Neural progenitor cell (in vitro differentiated cells): ENCODE measurements at places on chromosomes 16 and 17. TPM values are rescaled to one million over a fixed set of nuclear protein-coding genes. Genes with fewer than 3 reads are reported as not detected.

GRCh38 chr16:10493276-10493675 is 87.1 kb downstream of the EMP2 start:
- no peaks in the 10 kb centered on the region for H3K27me3 ChIP-seq
- no peak overlapping the region for H3K27ac ChIP-seq
- H3K4me3 ChIP-seq, result no peak overlapping the region
- H3K4me1 ChIP-seq, result peaks cover 10% of the 10 kb centered on the region
- no peak for DNase-seq

DNA sequence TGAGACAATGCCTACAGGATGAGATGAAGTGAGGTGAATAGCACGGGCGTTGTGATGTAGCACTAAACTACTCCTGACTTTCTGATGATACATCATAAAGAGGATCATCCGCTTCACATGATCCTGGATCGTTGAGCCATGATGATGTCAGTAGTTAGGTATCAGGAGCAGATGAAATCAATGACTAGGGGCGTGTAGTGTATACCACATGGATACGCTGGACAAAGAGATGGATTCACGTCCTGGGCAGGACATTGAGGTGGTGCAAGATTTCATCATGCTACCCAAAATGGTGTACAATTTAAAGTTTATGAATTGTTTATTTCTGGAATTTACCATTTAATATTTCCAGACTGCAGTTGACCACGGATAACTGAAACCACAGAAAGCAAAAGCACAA is 156.6 kb downstream of the ANKFN1 start:
- no peaks in the 10 kb centered on the region for H3K36me3 ChIP-seq
- no peak overlapping the region for H3K4me3 ChIP-seq
- no peak for DNase-seq
- H3K4me1 ChIP-seq, result no peaks in the 10 kb centered on the region
- H3K27ac ChIP-seq, result no peak overlapping the region

DNA sequence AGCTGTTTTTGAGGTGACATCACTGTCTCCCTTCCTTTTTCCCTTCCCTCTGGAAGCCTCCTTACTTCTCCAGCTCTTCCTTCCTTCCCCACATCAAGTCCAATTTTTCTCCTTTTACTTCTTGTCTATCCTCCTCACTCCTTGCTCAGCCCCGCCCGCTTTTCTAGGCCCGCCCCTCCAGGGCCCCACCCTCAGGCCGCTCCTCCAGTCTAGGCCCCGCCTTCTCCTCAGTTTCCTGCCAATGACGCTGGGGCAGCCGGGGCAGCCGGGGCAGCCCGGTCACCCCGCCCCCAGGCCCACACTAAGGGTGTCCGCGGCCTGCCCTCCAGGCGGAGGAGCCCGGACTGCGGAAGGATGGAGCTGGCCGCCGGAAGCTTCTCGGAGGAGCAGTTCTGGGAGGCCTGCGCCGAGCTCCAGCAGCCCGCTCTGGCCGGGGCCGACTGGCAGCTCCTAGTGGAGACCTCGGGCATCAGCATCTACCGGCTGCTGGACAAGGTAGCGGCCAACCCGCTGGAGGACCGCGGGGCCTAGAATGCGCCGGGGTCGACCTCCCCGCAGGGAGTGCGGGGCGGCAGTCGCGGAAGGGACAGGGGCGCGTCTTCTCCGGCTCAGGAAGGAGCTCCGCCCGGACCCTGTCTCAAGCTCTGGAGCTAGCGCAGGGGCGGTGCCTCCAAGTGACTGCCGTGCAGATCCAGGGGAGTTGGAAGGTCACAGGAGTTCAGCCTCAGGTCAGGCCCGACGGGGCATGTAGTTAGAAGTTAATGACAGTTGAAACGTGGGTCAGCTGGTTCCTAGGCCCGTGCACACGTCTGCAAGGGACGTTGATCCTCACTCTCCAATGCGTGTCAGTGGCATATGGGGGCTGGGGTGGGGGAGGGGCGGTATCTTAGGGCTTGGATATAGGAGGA is at the start of gene PCTP:
PCTP (plus strand) TSS at position 302 of the 908 bp plus-strand sequence; CDS start at position 355, 53 bp downstream.
- H3K4me1 ChIP-seq, result peaks cover 6% of the 10 kb centered on the region
- H3K4me3 ChIP-seq, result peak within 1 kb of the TSS; percentile 61
- no peaks in the 10 kb centered on the region for H3K36me3 ChIP-seq
- H3K27me3 ChIP-seq, result no peaks in the 10 kb centered on the region

DNA sequence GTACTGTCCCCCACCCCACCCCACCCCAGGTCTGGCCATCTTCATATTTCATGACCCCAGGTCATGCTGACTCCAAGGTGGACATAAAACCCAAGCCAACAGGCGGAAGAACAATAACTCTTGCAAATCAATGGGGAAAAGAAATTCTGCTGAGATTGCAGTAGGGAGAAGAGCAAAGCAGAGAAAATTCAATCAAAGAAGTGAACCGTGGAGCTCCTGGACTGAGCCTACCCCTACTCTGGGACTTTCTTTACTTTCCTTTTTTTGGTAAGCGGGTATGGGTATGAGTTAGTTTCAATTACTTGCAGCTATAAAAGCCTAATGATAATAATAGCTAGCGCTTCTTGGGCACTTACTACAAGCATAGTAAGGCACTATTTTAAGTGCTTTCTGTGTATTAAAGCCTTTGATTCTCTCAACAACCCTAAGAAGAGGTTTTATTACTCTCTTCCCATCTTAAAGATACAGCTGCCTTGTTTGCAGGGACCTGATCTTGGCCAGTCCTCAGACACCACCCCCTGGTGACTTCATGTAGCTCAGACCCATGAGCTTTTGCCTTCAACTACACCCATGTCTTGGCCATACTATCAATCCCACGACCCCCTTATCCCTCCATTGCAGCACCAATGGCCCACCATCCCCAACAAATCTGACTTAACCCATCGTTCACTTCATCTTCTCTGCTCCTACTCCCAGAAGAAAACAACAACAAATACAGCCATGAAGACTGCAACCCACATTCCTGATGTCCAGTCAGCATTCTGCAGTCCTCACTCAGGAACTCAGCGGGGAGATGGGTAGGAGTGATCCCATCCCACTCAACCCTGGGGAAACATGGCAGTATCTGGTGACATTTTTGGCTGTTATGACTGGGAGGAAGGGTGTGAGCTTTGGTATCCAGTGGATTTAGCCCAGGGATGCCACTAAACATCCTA is 4.4 kb downstream of the GGA2 start:
- peak overlapping the region; percentile 63 for H3K27ac ChIP-seq
- no peaks in the 10 kb centered on the region for H3K27me3 ChIP-seq
- peak; percentile 8 for DNase-seq
- no peaks in the 10 kb centered on the region for H3K36me3 ChIP-seq
- peak overlapping the region; percentile 29 for H3K4me3 ChIP-seq
- H3K4me1 ChIP-seq, result peaks cover 59% of the 10 kb centered on the region

DNA sequence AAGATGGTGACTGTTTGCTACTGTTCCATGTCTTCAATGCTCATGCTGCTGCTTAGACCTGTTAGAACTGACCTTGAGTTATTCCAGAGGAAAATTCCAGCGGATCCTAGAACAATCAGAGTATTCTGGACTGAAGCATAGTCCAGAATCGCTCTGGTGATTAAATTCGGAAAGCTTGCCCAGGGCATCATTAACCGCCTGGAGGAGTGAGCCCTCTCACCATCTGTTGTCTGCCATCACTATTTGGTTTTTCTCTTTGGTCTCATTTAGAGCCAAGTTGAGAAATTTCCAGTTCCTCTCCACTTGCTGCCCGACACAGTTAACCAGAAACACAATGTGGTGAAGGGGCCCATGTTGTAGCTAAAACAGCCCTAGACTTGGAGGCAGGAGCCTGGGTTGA is 104.1 kb downstream of the BMERB1 start:
- H3K36me3 ChIP-seq, result no peaks in the 10 kb centered on the region
- no peak overlapping the region for H3K27ac ChIP-seq
- H3K4me1 ChIP-seq, result no peaks in the 10 kb centered on the region
- no peak for DNase-seq
- no peaks in the 10 kb centered on the region for H3K27me3 ChIP-seq
- H3K4me3 ChIP-seq, result no peak overlapping the region

DNA sequence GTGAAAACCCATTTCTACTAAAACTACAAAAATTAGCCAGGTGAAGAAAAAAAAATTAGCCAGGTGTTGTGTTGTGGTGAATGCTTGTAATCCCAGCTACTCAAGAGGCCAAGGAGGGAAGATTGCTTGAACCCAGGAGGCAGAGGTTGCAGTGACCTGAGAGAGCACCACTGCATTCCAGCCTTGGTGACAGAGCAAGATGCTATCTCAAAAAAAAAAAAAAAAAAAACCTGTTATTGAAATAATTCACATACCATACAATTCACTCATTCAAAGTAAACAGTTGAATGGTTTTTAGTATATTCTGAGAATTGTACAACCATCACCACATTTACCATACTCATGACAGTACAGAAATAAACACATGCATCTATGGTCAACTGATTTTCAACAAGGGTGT is 31.0 kb downstream of the ZNRF1 start:
- H3K4me1 ChIP-seq, result no peaks in the 10 kb centered on the region
- H3K27ac ChIP-seq, result no peak overlapping the region
- H3K27me3 ChIP-seq, result no peaks in the 10 kb centered on the region

GRCh38 chr17:55446581-55447205 is 25.1 kb upstream of the MMD start:
- no peak for DNase-seq
- H3K4me1 ChIP-seq, result peaks cover 32% of the 10 kb centered on the region
- no peak overlapping the region for H3K27ac ChIP-seq
- no peaks in the 10 kb centered on the region for H3K27me3 ChIP-seq

DNA sequence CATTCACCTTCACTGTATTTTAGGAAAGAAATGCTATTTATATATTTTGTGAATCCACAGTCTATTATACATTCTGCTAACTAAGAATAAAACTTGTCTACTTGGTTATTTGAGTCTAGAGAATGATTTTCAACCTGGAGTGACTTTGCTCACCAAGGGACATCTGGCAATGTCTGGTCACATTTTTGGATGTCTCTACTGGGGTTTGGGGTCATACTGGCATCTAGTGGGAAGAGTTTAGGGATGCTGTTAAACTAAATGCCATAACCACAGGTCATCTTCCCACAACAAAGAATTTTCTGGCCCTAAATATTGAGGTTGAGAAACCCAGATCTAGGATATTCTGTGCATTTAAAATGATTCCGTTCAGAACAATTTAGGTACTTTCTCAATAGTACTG is 26.0 kb downstream of the KCNJ16 start:
- H3K4me1 ChIP-seq, result no peaks in the 10 kb centered on the region
- no peaks in the 10 kb centered on the region for H3K36me3 ChIP-seq
- no peak overlapping the region for H3K4me3 ChIP-seq
- no peak overlapping the region for H3K27ac ChIP-seq
- H3K27me3 ChIP-seq, result no peaks in the 10 kb centered on the region

DNA sequence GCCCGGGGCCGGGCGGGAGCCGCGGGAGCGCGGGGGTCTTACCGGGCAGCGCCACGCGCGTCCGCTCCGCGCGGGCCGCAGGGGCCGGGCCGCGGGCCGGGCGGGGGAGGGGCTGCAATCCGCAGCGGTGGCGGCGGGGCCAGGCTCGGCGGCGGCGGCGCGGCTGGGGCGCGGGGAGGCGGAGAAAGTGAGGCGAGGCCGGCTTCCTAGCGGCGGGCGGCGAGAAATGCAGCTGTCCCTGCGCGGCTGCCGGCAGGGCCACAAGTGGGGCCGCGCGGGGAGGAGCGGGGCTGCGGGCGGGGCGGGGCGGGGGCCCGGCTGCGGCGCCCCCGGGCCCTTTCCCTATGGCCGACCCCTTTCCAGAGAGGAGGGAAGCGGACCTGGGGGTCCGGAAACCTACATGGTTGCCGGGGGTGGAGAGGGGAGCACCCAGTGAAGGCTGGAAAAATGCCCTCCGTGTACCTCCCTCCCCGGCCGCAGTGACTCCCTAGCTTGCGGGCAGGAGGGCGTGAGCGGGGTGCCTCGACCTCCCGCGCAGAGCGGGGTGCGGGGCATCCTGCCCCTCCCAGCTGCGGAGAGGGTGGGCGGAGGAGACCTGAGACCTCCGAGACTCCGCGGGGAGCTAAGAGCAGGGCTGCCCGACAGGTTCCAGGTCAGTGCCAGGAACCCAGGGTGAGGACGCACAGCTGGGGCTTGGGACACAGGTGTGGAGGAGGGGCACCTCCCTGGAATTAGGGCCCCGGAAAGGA is at the start of gene CUEDC1:
CUEDC1 (minus strand) TSS at position 230 of the 749 bp plus-strand sequence. CDS start 69,848 bp downstream, outside the sequence.
- no peaks in the 10 kb centered on the region for H3K36me3 ChIP-seq
- H3K27me3 ChIP-seq, result peaks cover 41% of the 10 kb centered on the region
- no peak within 1 kb of the TSS for H3K27ac ChIP-seq
- H3K4me3 ChIP-seq, result peak within 1 kb of the TSS; percentile 85
- DNase-seq, result peak; percentile 86
- H3K4me1 ChIP-seq, result peaks cover 18% of the 10 kb centered on the region

- H3K27ac ChIP-seq, result no peak overlapping the region
- H3K36me3 ChIP-seq, result peaks cover 5% of the 10 kb centered on the region
- H3K4me3 ChIP-seq, result no peak overlapping the region
- no peaks in the 10 kb centered on the region for H3K27me3 ChIP-seq
- peaks cover under 1% of the 10 kb centered on the region for H3K4me1 ChIP-seq
- DNase-seq, result no peak
Observed at GRCh38 chr16:58727028-58727781, 6.9 kb downstream of the GOT2 start.

- no peaks in the 10 kb centered on the region for H3K27me3 ChIP-seq
- H3K4me1 ChIP-seq, result no peaks in the 10 kb centered on the region
- no peak overlapping the region for H3K4me3 ChIP-seq
Observed at GRCh38 chr17:27600471-27600870, 30.5 kb upstream of the LGALS9 start.

- H3K27me3 ChIP-seq, result peaks cover 20% of the 10 kb centered on the region
- no peaks in the 10 kb centered on the region for H3K4me1 ChIP-seq
- H3K27ac ChIP-seq, result peak overlapping the region; percentile 70
- H3K36me3 ChIP-seq, result no peaks in the 10 kb centered on the region
Observed at GRCh38 chr17:17300624-17301568, 2.3 kb upstream of the NT5M start.

- no peaks in the 10 kb centered on the region for H3K4me1 ChIP-seq
- H3K36me3 ChIP-seq, result no peaks in the 10 kb centered on the region
- no peak for DNase-seq
- no peak overlapping the region for H3K4me3 ChIP-seq
- H3K27ac ChIP-seq, result no peak overlapping the region
Observed at GRCh38 chr17:35185849-35186248, 8.3 kb downstream of the SLC35G3 start.

GRCh38 chr17:38915639-38915995 is 9.8 kb upstream of the LASP1NB start:
- no peaks in the 10 kb centered on the region for H3K4me1 ChIP-seq
- no peaks in the 10 kb centered on the region for H3K36me3 ChIP-seq
- no peak overlapping the region for H3K4me3 ChIP-seq
- H3K27ac ChIP-seq, result no peak overlapping the region

GRCh38 chr17:80424878-80425765 is 10.2 kb downstream of the ENDOV start:
- peak; percentile 37 for DNase-seq
- no peak overlapping the region for H3K27ac ChIP-seq
- H3K27me3 ChIP-seq, result no peaks in the 10 kb centered on the region
- no peaks in the 10 kb centered on the region for H3K36me3 ChIP-seq

- H3K27ac ChIP-seq, result no peak overlapping the region
- DNase-seq, result no peak
- no peaks in the 10 kb centered on the region for H3K36me3 ChIP-seq
- H3K4me3 ChIP-seq, result no peak overlapping the region
- H3K27me3 ChIP-seq, result no peaks in the 10 kb centered on the region
Observed at GRCh38 chr17:2869604-2870003, 73.4 kb downstream of the RAP1GAP2 start.

GRCh38 chr17:58265902-58266875 is 14.5 kb downstream of the MPO start:
- no peak for DNase-seq
- no peaks in the 10 kb centered on the region for H3K4me1 ChIP-seq
- no peak overlapping the region for H3K4me3 ChIP-seq
- H3K27ac ChIP-seq, result no peak overlapping the region
- peaks cover 42% of the 10 kb centered on the region for H3K27me3 ChIP-seq
- no peaks in the 10 kb centered on the region for H3K36me3 ChIP-seq

TBX2 gene
- total RNA-seq, result not detected in 2 replicates

WFIKKN1 gene
- 5.9 and 22.5 TPM in 2 replicates for total RNA-seq

RUNDC3A gene
- total RNA-seq, result 0.09 and 0.58 TPM in 2 replicates

TPSG1 gene
- total RNA-seq, result not detected in 2 replicates

MT1F gene
- total RNA-seq, result 1.1 TPM in 1 of 2 replicates, not detected in the other
